Activated CD4-positive, alpha-beta memory T cell treated with anti-CD3 and anti-CD28 coated beads, Interleukin-2, amount 10 ng/mL, durations not matched to agents 7 days and 5 days (primary cell): ENCODE measurements at places on chromosomes 4 and X.

- peaks cover 20% of the 10 kb centered on the region for H3K4me1 ChIP-seq
- DNase-seq: no peak
- peak overlapping the region; percentile 2 for H3K27ac ChIP-seq
- H3K4me3 ChIP-seq: no peak overlapping the region
- peaks cover 6% of the 10 kb centered on the region for H3K36me3 ChIP-seq
Measured at GRCh38 chr4:112318239-112319142, 21.3 kb downstream of the ALPK1 start.

DNA sequence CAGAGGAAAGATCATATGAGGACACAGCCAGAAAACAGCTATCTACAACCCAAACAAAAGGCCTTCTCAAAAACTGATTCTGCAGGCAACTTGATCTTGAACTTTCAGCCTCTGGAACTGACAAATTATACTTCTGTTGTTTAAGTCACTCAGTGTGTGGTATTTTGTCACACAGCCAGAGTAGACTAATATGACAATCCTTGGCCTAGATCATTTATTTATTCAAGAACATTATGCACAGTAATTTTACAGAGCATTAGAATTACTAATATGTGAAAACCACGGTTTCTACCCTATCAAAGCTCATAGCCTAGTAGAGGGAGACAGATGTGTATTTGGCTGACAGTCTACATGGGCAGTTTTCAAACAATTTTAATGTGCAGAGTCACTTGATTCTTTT lies 167.8 kb upstream of the PCDH18 start:
- no peak overlapping the region for H3K27ac ChIP-seq
- no peaks in the 10 kb centered on the region for H3K36me3 ChIP-seq

- H3K4me1 ChIP-seq: peaks cover 2% of the 10 kb centered on the region
- H3K27ac ChIP-seq: no peak overlapping the region
- no peak overlapping the region for H3K4me3 ChIP-seq
- no peaks in the 10 kb centered on the region for H3K27me3 ChIP-seq
- DNase-seq: no peak
Measured at GRCh38 chrX:66030505-66031317, 9.2 kb downstream of the VSIG4 start.

DNA sequence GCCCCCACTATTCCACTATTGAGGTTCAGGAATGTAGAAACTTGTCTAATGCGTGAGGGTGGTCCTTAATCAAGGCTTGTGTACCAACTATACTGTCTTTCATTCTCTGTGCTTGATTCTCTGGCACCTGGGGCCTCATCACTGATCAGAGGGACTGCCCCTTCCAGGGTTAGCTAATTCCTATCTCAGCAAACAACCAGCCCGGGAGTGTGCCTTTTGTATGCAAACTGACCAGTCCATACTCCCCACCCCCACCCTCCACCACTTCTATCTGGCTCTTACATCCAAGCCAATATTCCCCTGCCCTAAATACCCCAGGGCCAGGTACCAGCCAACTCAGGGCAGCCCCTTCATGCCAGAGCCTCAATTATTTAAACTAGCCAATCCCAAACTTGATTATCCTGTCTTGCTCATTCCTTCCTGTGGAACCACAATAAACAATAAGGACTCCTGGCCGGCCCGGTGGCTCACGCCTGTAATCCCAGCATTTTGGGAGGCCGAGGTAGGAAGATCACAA lies 59.3 kb downstream of the FTHL17 start:
- no peak overlapping the region for H3K27ac ChIP-seq
- no peak overlapping the region for H3K4me3 ChIP-seq
- H3K27me3 ChIP-seq: no peaks in the 10 kb centered on the region
- H3K4me1 ChIP-seq: no peaks in the 10 kb centered on the region
- H3K36me3 ChIP-seq: no peaks in the 10 kb centered on the region

GRCh38 chr4:8084712-8085490 lies 73.7 kb downstream of the ABLIM2 start:
- no peaks in the 10 kb centered on the region for H3K4me1 ChIP-seq
- H3K36me3 ChIP-seq: no peaks in the 10 kb centered on the region
- no peak overlapping the region for H3K4me3 ChIP-seq
